Uterus (tissue), 4 donors: ENCODE measurements at places on chromosomes 16 and 17. TPM values are rescaled to one million over a fixed set of nuclear protein-coding genes. Genes with fewer than 3 reads are reported as not detected.
A peak's percentile ranks its signal among the peaks of the same experiment; 100 is the strongest.

DRG2 gene
- total RNA-seq: 45.6 TPM

SEC14L5 gene
- total RNA-seq: 0.28 TPM

- no peak overlapping the region for H3K27ac ChIP-seq
- peak; percentile 52 for DNase-seq
These were observed 40.1 kb downstream of the NOS2 start for GRCh38 chr17:27760069-27760885.

DNA sequence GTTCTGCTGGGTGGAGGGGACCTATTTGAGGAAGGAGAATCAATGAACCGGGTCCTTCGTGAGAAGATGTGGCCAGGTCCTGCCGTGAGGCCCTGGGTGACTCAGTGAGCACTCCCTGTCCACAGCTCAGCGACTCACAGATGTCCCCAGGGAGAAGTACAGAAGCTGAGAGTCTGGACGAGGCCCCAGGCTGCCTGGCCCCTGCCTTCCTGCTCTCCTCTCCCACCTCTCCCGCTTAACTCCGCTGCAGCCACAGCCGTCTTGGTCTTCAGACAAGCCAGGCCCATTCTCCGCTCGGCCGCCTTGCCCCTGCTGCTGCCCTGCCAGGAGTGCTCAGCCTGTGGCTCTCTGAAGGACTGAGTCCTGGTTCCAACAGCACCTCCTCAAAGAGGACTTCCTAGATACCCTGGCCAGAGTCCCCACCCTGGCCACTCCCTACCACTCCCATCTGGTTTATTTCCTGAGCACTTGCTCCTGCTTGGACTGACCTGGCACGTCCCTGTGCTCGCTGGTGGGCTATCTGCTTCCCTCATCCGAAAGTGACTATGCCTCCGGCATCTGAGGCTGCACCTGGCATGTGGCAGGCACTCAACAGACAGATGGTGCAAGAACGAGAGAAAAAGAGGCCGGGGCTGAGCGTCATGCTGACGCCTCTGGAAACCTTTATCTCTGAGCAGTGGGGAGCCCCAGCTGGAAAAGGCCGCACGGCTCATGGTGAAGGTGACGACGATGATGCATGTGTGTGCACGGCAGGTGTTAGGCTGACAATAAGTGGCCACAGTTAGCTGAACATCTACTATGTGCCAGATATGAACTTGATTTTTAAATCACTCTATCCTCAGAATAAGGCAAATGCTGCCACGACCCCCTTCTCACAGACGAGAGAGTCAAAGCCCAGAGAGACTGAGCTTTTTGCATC, 9.2 kb upstream of the TNFRSF13B start:
- DNase-seq: no peak
- no peaks in the 10 kb centered on the region for H3K4me1 ChIP-seq
- no peaks in the 10 kb centered on the region for H3K27me3 ChIP-seq
- H3K27ac ChIP-seq: no peak overlapping the region

DNA sequence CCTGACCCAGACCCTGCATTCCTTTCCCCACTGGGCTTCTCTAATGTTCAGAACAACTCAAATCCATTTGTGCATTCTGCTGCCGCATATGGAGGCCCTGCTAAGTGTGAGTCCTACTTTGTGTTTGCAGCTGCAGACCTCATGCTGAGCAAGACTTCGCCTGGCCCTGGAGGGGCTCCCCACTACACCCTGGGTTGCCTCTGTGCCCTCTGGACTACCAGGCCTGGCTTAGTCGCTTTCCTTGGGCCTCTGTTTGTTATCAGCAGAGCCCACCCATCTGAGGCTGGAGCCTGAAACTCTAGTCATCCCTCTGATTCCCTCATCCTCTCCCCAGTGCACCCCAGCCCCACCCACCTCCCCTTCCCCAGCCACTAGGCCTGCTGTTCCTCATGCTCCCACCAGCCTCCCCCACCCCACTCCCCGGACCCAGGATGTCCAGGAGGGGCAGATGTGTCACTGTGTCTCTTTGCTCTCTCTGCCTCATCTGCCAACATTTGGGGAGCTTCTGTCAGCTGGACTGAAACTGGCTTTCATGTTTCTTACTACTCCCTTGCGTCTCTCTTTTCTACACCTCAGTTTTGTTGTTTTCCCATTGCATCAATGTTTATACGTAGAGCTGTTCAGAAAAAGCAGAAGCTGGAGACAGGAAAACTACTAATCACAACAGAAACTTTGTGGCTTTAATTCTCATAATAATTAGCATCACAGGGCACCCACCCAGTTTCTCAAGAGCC, 17.9 kb upstream of the CD300E start:
- no peak for DNase-seq
- no peak overlapping the region for H3K4me3 ChIP-seq
- no peaks in the 10 kb centered on the region for H3K27me3 ChIP-seq
- no peak overlapping the region for H3K27ac ChIP-seq
- H3K4me1 ChIP-seq: no peaks in the 10 kb centered on the region
